ENCODE measurements at places on chromosomes 5 and 9. TPM values are rescaled to one million over a fixed set of nuclear protein-coding genes. Genes with fewer than 3 reads are reported as not detected.

ADAMTS16 gene
- 1.1 TPM for total RNA-seq

GPR151 gene
- not detected for total RNA-seq

FRMD3 gene
- 9.7 TPM for total RNA-seq

RETREG1 gene
- 20.6 TPM for total RNA-seq

DNA sequence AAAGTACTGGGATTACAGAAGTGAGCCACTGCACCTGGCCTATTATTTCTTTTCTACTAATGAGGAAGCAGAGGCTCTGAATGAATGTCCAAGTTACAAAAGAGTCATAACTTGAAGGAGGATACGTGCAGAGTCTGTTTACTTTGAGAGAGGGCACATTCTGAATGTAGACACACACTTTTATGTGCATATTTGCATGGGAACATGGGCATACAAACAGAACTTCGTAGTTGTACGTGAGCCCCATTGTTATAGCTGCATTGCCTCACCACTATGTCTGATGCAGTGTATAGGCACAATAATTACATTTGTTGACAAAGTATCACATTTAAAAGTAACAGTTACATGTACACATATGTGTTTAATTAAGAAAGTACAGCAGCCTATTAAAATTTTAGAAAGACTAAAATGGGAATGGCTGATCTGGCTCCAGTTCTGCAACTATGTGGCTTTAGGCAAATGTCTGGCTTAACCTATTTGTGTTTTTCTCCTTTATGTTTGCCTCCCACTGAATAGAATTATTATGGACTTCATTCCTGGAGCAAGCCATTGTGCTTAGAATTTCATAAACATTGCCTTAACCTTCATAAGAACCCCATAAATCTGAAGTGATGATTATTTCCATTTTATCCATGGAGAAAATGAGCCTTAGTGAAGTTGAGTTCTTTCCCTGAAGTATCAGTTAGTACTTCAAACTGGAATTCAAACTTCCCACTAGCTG lies 3.0 kb upstream of the DPYSL3 start:
- H3K27me3 ChIP-seq = peaks cover 15% of the 10 kb centered on the region
- DNase-seq = no peak
- no peak overlapping the region for H3K4me3 ChIP-seq

DNA sequence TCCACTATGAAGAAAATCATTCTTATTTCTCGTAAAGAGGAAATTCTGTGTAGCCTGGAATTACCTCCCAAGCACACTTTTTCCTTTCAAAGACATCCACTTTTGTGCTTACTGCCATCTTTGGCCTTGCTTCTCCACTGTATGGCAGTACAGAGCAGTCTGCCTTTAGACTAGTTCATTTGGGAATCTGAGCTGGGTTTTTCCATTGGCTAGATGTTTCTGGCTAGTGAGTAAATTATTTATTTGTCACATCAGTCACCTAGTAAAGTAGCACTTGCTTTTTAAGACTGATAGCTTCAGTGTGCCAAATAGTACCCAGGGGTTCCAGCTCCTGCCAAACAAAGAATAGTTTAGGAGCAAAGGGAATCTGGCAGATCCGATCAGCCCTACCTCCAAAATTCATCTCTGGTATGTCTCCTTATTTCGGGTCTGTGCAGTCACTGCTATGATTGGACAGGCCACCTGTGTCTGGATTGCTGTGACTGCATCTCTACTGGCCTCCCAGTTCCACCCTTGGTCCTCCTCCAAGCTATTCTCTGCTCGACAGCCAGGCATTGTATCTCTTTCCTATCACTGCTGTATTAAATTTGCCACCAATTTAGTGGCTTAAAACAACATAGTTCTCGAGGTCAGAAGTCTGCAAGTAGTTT lies 97.6 kb downstream of the NUDT12 start:
- no peaks in the 10 kb centered on the region for H3K36me3 ChIP-seq
- H3K4me1 ChIP-seq = no peaks in the 10 kb centered on the region
- no peak for DNase-seq

DNA sequence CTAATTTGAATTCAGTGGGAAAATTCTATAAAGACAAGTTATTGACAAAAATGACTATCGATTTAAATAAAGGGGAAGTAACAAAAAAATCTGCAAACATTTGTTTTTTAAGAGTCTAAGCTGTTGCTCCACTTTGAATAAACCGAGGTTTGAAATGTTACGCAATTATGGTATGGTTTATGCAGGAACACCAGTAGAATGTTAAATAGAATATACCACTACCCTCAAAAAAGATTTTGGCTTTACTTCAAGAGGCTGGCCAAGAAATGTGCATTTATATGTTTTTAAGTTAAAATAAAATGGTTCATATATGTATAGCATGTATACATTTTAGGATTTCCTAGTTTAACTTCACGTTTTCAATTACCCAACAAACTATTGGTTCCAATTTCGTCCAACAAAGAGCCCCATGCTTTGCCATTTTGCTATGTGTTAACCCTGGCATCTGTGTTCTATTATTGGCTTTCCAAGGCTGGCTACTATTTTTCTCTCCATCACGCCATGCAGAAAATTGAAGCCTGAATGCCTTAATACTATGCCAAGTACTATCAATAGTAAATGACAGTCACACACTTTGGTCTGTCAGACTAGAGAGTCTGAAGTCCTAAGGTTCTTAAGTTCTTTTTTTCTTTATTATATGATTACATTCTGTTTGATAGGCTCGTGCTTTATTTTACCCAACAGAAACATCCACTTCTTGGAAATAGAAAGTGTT lies 171.2 kb downstream of the BRINP1 start:
- H3K4me3 ChIP-seq = no peak overlapping the region
- H3K27ac ChIP-seq = no peak overlapping the region
- H3K36me3 ChIP-seq = no peaks in the 10 kb centered on the region
- no peak for DNase-seq
- no peaks in the 10 kb centered on the region for H3K4me1 ChIP-seq

GRCh38 chr9:38018958-38019602 lies 49.9 kb downstream of the SHB start:
- peak overlapping the region; percentile 55 for H3K27ac ChIP-seq
- H3K4me1 ChIP-seq = peaks cover 80% of the 10 kb centered on the region
- DNase-seq = peak; percentile 64
- peaks cover 8% of the 10 kb centered on the region for H3K36me3 ChIP-seq
